ENCODE measurements at places on chromosomes 16 and 17.

DNA sequence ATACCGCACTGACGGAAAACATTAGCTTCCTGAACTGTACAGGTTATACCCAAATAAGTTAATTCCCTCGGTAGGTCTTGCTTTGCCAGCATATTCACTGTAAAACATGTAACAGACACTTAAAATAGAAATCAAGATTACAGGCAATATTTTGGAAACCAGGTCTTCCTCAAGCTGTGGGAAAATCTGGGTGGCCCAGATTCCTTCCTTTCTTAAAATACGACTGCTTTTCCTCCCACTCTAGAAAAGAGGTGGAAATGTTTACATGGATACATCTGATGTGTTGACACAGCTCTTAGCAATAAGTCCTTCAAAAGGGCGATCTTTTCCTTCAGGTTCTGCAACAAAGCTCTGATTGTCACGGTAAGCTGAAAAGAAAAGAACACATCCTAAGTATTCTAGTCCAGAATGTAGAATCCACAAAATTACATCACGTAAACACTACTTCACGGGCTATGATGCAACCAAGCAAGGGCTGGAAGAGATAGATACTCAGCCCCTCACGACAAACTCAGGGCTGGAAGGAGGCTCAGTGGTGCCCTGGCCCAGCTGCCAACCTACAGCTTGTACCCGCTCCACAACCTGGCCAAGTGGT lies 18.4 kb downstream of the STX8 start:
- no peak for DNase-seq

GRCh38 chr16:46883353-46883689 lies 841 bp upstream of the GPT2 start:
- DNase-seq: no peak

- DNase-seq: peak; percentile 74
Observed at GRCh38 chr17:1186214-1186820, 6.5 kb upstream of the ABR start.

- DNase-seq: no peak
Observed at GRCh38 chr16:57133031-57133430, 40.6 kb downstream of the CPNE2 start.

- DNase-seq: no peak
Observed at GRCh38 chr16:85181739-85182129, 69.5 kb upstream of the CIBAR2 start.
